ENCODE measurements at places on chromosomes 16 and 17. TPM values are rescaled to one million over a fixed set of nuclear protein-coding genes. Genes with fewer than 3 reads are reported as not detected.

The KIF2B gene
- polyA plus RNA-seq: not detected

The AMFR gene
- 138 TPM for polyA plus RNA-seq

The ASIC2 gene
- 4.1 TPM for polyA plus RNA-seq

The SLC52A1 gene
- polyA plus RNA-seq: 0.41 TPM

The KRT12 gene
- not detected for polyA plus RNA-seq

The ELMO3 gene
- polyA plus RNA-seq: 6.9 TPM

The LPO gene
- 0.13 TPM for polyA plus RNA-seq

The ZNF768 gene
- polyA plus RNA-seq: 68.1 TPM

The SPECC1 gene
- 14.1 TPM for polyA plus RNA-seq

Measured in renal pelvis (tissue), 12 donors.